CD4-positive, alpha-beta T cell treated with Interleukin-15 for 4 hours (primary cell): ENCODE measurements at places on chromosomes 13 and 19.

- DNase-seq = no peak
Measured at GRCh38 chr13:101919541-101920181, 467.2 kb downstream of the ITGBL1 start.

- DNase-seq = no peak
Measured at GRCh38 chr19:42335374-42335936, 10.0 kb downstream of the MEGF8 start.

DNA sequence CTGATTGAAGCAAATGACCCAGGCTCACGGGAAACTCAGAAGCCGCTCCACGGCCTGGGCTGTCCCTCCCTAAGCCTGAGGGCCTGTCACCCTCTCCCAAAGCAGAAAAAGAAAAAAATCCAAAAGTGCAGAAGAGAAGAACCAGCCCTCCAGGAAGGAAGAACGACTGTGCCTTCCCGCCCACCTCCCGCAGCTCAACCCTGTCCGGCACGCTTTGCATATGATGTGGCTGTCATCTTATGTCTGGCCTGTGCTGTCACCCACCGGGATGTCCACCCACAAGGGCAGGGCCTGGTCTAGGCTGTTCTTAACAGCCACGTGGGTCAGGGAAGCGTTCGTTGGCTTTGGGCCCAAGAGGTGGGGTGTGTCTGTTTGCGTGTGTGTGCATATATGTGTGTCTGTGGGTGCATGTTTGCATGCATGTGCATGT is 13.7 kb downstream of the ZBTB7A start:
- DNase-seq = no peak

- no peak for DNase-seq
Measured at GRCh38 chr19:35596366-35596999, 10.5 kb downstream of the PMIS2 start.

GRCh38 chr13:95279016-95279415 is 22.2 kb downstream of the ABCC4 start:
- no peak for DNase-seq

DNA sequence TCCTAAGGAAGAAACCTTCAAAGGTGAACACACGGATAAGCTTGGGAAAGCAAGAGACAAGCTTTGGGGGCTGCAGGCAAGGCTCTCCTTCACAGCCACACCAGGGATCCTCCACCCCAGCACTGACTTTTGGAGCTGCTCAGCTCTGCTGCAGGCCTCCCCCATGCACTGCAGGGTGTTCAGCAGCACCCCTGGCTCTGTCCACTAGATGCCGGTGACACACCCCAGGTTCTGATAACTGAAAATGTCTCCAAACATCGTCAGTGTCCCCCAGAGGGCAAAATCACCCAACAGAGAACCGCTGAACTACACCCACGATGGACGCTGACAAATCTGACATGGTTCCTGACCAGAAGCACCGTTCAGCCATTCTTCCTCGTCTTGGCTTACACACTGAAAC is 90.5 kb downstream of the STK24 start:
- no peak for DNase-seq

GRCh38 chr13:41276824-41277223 is 13.4 kb upstream of the MTRF1 start:
- DNase-seq = no peak

DNA sequence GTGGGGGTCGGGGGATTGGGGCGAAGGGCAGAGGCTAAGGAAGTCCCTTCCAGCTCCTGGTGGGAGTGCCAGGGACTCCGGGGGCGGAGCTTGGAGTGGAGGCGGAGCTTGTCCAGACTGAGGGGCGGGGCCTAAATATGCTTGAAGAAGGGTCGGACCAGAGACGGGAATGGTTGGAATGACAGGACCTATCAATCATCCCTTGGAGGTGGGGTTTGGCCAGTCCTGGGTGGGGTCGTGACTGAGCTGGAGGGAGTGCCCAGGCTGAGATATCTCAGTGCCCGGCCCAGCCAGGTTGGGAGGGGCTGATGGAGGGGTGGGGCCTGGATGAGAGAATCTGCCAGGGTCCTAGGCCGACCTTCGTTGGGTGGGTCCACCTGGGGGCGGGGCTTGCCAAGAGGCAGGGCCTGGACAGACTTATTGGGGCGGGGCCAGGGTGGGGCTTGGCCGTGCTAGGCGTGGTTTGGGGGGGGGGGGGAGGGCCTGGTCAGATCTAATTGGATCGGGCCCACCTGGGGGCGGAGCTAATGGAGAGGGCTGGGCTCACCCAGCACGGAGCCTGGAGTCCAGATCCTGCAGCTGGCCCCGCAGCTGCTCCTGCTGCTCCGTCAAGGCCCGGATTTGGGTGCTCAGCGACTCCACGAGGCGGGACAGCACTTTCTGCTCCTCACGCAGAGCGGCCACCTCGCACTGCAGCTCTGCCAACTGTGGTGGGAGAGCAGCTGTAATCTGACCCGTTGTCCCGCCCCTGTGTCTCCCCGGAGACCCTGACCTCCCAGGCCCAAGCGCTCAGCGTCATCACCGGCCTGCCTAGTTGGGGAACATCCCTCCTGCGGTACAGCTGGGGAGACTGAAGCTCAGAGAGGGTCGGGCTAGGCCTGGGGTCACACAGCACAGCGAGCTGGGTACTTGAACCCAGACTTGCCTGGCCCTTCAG is 2.6 kb upstream of the WIZ start:
- no peak for DNase-seq

GRCh38 chr13:111485491-111486250 is 165.2 kb downstream of the TEX29 start:
- DNase-seq = no peak

DNA sequence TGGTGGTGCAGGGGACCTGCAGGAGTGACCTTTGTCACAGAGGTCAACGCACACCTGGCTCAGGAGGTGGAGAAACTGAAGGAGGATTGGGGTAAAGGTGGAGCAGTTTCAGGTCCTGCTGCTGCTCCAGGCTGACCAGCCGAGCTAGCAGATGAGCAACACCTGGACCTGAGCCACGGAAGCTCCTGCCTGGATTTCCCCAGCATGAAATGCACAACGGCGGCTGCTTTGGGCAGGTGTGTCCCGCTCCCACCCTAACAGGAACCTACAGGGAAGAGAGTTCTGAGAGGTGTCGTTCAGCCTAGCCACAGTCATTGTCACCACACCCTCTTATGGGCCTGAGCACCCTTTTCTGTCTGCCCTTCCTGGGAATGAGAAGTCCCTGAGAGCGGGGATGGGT is 15.7 kb upstream of the CD177 start:
- no peak for DNase-seq

DNA sequence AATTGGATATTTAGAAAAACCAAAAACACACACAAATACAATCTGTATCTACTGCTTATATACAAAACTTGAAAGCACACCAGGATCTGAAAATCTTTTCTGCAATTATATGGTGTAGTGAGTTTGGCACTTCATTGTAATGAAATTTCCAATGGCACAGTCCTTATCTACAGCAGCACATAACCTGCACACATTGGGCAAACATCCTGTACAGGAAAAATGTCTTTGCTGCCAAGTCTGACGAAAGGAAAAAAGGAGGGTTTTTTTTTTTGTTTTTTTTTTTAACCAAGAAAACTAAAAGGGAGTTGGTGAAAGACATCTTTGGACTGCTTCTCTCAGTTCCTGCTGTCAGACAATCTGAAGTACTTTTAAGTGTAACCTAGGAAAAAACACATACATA is 107.8 kb downstream of the FOXO1 start:
- DNase-seq = no peak

DNA sequence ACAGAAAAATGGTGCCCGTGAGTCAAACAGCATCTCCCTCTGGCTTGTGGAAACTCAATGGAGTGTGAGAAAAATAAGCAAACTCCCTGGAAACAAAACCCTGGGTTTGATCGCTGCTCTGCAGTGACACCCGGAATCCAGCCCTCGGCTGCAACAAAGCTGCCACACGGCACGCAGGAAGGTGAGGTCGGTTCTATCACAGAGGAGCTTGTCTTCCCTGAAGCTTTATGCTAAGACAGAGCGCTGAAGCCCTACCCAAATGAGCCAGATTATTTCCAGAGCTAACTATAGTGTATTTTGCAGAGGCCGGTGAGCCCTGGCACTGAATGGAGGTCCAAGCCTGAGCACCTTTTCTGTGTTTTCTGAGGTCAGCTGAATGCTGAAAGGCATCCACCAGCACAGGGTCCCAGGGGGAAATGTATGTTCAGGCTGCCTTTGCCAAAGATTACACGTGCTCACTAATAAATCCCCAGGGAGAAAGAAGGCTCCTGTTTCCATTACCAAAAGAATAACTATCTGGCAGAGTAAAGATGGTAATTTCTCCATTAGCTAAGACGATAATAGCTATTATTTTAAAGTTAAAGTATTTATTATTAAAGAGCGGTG is 77.8 kb downstream of the TSHZ3 start:
- DNase-seq = no peak

DNA sequence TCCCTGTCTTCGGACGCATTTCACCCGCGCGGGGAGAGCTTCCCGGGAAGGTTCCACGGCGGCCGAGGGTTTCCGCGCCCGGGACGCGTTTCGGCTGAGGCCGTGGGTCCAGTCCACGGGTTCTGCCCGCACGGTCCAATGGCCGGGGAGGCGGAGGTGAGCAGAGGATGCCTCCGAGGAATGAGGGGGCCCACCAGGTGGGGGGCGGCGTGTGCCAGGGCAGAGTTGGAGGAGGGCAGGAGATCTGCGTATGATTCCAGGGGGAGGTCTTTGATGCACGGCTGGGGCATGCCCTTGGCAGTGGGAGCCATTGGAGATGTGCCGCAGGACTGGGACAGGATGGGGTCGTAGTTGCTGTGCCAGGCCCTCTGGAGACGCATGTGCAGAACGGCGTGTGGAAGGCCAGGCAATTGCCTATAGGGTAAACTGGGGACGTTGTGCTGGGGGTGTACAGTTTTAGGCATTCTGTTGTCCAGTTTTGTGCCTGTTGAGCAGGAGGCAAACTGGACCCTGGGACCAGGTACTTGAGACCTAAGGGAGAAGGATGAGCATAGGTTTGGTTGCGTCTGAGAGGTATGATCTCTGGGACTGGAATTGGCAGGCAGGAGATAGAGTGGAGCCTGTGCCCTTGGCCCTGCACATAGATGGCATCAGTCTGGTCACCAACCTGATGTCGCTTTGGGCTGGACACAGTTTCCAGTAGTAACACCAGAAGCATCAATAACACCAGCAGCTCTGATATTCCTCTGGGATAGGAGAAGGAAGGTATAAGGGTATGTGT is 751 bp downstream of the ZNF584 start:
- no peak for DNase-seq

DNA sequence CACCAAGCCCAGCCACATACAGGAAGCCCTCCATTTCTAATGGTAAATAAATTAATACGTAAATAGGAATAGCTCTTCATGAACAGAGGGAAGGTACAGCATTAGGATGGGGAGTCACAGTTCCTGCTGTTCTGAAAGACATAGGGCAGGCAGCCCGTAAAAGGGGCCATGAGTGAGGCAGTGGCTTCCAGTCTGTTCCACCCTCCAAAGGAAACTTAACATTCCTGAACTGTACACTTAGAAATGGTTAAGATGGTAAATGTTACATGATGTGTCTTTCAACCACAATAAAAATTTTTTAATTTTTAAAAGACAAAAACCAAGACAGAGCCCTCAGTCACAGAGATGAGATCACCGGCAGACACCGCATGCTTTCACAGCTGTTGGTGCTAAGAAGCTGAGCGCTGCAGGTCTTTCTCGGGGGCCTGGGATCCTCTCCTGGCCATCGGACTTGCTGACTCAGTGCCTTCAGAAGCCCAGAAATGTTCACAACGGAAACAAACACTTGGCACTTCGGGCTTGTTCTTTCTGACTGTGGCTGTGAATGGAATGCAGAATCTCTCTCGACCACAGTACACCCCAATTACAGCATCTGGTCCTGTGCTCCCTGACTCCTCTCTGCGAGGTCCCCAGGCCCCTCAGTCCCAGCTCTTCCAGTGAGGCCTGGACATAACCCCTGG is 36.4 kb downstream of the EPS15L1 start:
- DNase-seq = no peak

DNA sequence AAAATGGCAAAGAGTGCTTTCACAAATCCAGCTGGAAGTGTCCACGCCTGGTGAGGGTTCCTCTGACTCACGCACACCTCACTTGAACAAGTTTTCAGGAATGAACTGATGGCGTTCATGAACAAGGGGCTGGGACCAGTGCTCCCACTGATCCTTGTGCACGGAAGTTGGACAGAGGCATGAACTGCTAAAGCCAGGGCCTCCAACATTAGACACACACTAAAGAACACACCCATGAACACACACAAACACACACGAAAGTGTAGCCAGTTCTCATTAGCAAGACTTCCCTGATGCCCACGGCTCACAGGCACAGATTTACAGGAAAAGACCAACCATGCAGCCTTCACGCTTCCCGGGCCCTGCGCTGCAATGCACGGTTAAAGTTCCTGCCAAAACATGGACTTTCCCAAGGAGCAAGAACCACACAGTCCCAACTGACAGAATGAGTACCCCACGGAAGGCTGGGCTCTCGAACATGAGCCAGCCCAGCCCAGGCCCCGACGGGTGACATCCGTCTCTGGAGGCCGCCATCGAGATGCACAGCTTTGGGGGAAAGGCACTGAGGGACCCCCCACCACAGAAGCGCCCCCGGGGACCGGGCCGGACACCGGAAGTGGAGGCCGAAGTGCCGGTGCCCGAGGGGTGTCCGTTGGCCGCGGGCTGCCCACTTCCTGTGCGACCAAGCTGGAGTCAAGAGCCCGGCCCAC is 808 bp downstream of the DNMT1 start:
- no peak for DNase-seq

DNA sequence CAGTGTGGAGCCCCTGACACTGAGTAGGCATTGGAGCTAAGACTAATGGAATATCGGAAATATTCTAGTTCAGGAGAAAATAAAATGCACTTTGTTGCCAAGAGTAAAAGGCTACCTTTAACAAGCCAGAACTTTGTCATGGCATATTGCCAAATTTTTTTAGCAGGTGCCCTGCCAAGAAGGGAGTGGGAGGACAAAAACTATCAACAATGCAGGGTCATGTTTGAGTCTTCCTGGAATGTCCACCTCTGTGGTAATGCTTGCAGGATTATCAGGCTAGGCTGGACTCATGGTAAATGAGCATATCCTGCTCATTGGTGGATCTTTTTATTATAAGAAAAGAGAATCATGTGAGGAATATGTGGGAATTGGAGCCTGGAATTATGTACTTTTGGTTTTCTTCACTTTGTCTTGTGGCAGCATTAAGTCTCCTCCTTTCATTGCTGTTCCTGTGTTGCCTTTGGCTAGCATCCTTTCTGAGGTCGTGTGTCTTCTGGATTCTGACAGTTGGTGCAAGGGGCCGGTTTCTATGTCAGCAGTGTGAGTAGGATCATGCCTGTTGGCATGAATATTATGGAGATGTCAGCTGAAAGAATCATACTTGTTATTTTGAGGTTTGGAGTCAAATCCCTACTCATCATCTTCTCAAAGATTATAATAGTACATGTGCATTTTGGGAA is 122.9 kb upstream of the SPRY2 start:
- DNase-seq = no peak

GRCh38 chr13:59435024-59435423 is 728.7 kb downstream of the DIAPH3 start:
- no peak for DNase-seq

GRCh38 chr19:13781547-13781946 is 7.3 kb downstream of the C19orf53 start:
- no peak for DNase-seq

GRCh38 chr19:49677231-49677900 is at the start of gene PRMT1:
Gene PRMT1 (plus strand): TSS chr19:49677271. CDS start chr19:49677281, 10 bp downstream.
- DNase-seq = peak; percentile 23

GRCh38 chr13:108249150-108249549 is 20.4 kb upstream of the TNFSF13B start:
- DNase-seq = no peak

- peak; percentile 36 for DNase-seq
Measured at GRCh38 chr19:6963937-6964336, 57.3 kb downstream of the MBD3L2B start.
